Stimulated activated CD8-positive, alpha-beta memory T cell treated with anti-CD3 and anti-CD28 coated beads, Interleukin-2, amount 100 ng/mL, for 48 hours (primary cell): ENCODE measurements at places on chromosomes 2 and 18.
A peak's percentile ranks its signal among the peaks of the same experiment; 100 is the strongest.

- DNase-seq: no peak
These were observed 21.6 kb upstream of the TRIB2 start for GRCh38 chr2:12694990-12695774.

DNA sequence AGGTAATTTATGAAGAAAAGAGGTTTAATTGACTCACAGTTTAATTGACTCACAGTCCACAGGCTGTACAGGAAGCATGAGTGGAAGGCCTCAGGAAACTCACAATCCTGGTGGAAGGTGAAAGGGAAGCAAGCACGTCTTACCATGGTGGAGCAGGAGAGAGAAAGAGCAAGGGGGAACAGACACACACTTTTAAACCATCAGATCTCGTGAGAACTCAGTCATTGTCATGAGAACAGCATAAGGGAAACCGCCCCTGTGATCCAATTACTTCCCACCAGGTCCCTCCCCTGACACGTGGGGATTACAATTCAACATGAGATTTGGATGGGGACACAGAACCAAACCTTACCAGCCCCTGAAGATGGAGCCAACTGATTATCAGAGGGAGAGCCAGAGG lies 11.2 kb upstream of the PUM2 start:
- no peak for DNase-seq

GRCh38 chr2:120134263-120134662 lies 88.9 kb downstream of the TMEM185B start:
- no peak for DNase-seq

GRCh38 chr18:70337139-70337972 lies 48.5 kb downstream of the SOCS6 start:
- no peak for DNase-seq

DNA sequence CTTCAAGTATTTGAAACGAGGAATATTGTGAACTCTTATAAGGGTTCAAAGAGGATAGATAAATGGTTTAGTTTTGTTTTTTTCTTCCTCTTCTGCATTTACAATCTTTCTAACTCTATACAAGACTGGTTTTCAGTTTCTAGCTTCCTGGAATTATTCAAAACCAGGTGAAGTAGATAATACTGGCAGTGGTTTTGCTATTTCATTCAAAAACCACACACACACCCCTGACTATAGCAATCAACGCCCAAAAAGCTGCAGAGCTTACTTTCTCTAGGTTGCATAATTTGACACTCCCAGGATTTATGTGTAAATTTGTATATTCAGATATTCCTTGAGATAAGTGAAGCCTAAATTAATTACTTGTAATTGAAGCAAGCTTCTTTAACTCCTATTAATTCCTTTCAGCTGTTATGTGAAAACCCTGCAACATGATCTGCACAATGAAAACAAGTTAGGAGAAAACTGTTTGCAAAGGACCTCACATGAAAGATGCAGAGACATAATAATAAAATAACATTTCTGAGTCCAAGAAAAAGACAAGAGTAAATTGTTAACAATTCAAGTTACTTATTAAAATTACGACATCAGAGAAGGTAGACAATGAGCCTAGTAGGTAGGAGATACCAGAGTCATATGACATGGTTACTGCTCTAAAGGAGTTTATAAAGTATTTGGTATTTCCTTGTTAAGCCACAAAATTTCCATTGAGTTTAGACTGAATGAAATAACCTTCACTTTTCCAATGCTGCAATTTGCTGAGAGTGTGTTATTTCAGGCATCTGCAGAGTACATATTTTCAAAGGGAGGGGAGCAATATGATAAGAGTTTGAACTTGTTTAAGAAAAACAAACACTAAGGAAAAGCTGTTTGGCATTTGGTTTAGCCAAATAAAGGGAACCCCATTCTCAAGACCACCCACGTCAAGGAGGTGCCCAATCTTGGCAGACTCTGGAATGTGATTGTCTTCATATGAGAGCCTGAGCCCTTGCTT lies 1.6 kb upstream of the NFE2L2 start:
- no peak for DNase-seq

- no peak for DNase-seq
These were observed 199.6 kb downstream of the MGAT5 start for GRCh38 chr2:134453476-134453875.

DNA sequence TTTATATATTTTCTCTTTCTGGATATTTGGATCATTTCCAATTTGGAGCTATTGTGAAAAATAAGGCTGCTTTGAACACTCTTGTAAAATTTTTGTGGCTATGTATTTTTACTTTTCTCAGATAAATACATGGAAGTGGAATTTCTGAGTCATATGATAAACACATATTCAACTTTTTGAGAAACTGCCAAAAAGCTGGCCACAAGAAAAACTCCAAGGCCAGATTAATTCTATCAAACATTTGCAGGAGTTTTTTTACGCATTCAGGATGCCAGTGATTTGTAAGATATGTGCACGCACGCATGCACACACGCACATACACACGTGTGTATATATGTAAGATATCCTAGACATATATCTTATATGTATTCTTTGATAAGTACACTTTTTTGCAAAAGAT lies 477.5 kb upstream of the SPHKAP start:
- no peak for DNase-seq

DNA sequence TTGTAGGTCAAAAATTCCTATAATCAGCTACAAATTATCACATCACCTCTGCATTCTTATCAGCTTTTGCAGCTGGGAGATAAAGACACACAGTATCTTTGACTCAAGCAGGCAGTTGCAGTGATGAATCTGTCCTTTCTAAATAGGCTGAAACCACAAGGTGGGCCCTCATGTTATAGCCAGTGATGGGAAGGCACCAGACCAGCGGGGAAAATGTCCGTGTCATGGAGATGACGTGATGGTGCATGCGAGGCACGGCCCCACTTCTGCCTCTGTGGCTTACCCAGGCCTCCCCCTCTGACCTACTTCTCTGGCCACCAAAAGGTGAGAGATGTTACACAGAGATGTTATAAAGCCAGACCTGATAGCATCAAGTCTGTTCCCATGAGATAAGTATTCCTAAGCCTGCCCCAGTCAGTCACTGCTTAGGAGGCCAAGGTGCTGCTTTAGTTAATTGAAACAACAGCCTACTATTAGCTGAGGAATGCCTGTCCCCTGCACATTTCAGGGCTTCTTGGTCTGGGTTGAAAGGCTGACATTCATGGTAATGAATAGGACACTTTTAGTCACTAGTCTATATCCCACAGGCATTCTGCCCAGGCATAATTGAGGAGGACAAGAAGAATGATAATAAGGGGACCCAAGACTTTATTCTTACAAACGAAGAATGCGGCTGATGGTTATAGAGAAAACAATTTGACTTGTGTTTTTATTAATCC lies 327.9 kb downstream of the LPIN1 start:
- DNase-seq: no peak

DNA sequence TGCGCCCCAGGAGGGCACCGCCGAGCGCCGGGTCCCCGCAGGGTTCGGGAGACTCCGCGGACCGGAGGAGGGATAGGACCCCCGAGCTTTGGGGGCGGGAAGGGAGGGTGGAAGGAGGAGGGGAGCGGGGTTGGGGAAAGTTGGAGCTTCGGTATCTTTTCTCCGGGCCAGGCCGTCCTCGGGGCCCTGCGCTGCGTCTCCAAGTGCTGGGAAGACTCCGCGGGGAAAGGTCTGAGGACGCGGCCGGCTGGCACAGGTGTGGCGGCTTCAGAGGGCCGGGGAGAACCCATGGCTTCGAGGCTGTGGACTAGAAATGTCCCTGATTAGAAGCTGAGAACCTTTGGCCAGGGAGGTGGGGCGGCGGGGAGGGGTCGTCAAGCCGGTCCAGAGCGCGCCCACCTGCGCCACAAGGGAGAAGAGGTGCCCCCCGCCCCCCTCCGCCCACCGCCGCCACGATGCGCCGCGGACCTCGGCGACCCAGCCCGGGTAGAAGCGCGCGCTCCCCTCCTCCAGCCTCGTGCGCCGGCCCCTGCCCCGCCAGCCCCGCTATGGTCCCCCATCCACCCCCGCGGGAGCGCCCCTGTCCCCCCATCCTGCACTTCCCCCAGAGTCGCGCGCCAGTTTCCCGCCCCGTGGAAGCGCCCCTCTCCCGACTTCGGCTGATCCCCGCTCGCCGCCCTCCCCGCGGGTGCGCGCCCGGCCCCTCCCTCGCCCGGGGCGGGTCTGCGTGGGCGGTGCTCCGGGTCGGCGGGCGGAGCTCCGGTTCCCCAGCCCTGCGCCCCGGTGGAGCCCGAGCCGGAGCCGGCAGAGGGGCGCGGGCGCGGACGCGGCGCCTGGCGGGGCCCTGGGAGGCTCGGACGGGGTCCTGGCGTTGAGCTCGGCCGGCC lies at the start of gene SNTG2:
TSS of gene SNTG2 (plus strand) at position 770 of the 887 bp plus-strand sequence. CDS start 148 bp downstream, outside the sequence.
- peak; percentile 45 for DNase-seq

DNA sequence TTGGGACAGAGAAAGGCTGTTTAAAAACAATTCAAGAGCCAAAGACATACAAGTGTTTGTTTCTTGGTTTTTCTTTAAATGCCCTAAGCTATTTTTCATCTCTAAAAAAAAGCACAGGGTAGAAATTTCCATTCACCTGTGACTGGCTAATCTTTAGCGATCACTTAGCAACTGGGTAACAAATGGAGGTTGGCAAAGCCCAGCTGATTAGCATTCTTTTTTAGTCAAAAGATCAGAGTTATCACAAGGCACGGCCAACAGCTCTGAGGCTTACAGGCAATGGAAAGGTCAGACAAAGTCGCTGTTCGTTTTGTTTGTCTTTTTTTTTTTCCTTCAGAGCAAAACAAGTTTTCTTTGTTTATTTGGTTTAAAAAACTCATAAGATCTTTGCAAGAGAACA lies 29.0 kb upstream of the TTR start:
- no peak for DNase-seq

DNA sequence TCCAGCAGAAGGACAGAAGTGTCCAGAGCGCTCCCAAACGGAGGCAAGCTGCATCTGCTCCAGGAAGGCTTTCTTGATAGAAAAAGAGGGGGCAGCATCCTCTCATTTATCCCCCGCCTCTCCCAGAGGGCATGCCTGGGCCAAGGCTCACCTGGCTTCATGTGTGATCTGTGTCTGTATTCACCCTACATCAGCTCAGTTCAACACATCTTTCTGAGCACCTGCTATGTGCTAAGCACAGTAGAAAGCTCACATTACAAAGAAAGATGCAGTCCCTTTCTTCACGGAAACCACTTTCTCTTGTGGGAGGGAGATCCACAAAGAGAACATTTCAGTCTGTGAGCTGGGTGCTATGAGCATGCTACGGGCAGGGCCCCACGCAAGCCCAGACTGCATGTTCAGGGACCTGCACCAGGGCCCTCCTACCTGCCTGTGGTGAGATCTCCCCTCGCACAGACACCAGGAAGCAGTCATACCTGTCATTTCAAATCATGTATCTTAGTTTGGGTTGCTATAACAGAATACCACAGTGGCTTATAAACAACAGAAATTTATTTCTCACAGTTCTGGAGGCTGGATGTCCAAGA lies 90.7 kb downstream of the PDCL3 start:
- DNase-seq: no peak

DNA sequence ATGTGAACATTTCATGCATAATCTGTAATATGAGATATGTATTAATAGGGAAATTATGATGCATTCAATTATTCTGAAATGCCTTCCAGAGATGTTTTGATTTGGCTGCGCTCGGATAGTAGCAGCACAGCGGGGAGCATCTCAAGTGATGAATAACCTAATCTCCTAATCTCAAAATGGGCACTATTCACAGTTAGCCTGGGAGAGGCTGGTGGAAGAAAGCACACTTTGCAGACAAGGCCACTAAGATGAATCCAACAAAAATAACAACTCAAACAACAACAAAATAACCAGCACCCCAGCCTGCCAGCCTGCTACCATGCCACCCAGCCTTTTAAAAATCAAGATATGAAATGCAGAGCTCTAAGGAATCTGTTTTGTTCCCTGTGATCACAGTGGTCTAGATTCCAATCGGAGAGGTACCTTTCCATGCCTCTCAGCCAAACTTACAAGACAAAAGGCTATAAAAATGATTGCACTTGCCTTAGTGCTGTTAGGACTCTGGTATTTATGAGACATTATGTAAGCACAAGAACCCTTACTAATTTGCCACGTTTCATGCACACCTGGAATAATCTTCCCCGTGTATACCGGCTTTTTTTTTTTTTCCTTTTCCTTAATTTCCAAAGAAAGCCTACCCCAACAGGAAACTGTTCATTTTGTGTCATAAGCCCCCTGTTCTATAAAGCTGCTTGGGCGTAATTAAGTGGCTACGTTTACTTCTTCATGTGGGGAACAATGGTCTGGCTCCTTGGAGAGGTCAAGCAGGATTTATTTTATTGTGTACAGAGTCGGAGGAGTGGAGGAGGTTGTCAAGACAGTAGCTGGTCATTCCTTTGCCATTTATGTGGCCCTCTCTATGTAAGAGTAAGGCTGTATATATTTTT lies 526.9 kb upstream of the FANCL start:
- no peak for DNase-seq

- no peak for DNase-seq
These were observed 13.5 kb upstream of the DARS1 start for GRCh38 chr2:135998879-135999278.

DNA sequence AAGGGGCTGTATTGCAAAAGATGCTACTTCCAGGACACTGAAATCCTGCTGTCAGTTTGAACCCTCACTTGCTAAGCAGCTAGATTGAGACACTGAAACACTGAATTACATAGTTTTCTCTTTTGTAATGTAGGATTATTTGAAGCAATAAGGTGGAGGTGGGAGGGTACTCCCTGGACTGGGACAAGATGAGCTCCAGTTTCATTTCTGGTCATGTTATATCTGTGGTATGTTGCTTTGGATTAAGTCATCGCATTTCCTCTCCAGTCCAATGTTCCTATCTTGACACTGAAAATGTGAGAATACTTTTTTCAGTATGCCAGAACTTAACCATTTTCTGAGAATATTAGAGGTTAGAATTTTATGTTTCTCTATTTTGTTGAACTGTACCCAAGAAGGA lies 426.2 kb upstream of the MEX3C start:
- DNase-seq: no peak

- no peak for DNase-seq
These were observed 5.9 kb upstream of the SCYGR2 start for GRCh38 chr2:227592694-227593387.

DNA sequence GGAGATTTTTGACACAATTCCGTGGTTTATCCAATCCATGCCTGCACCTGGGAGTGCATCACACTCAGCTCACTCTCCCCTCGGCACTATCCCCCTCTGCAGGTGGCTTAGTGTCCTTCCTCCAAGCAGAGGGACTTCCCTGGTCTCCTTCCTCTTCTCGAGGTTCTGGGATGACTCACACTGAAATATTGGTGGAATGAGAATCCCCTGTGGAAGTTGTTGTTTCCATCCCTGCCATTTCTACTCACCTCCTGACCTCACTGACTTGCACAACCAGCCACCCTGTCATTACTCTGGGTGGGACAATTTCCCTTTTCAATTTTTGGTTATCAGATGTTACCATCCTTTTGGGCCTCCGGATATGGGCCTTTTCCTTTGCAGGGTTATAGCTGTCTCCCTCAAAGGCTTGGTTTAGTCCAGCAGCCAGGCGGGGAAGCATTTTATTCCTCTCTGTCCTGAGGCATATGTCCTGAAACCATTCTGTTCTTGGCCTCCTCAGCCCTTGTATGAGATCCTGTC lies 59.9 kb downstream of the PTPRM start:
- DNase-seq: no peak
